ENCODE measurements at places on chromosomes 3 and 15. TPM values are rescaled to one million over a fixed set of nuclear protein-coding genes. Genes with fewer than 3 reads are reported as not detected.

Gene TSC22D2
- 99.4 TPM for total RNA-seq

DNA sequence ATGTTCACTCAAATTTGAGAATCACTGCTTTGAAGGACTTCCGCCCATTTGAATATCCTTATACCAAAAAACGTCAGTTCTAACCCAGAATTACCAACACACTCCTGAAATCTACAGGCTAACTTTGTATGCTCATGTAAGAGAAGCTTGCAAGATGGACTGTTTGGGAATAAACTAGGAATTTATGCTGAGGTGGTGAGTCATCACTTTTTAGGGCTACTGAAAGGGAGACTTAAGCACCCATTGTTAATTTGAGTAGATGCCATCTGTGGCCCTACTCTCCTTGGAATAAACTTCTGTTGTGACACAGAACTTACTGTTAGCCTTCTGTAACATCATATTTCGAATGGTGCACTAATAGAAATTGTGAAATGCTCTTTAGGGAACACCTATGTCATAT is 74.6 kb downstream of the FGF12 start:
- H3K27me3 ChIP-seq = no peaks in the 10 kb centered on the region
- H3K4me3 ChIP-seq = no peak overlapping the region
- no peaks in the 10 kb centered on the region for H3K36me3 ChIP-seq
- no peak overlapping the region for H3K27ac ChIP-seq
- no peak for DNase-seq

- H3K27ac ChIP-seq = no peak overlapping the region
- no peak overlapping the region for H3K4me3 ChIP-seq
- peaks cover 16% of the 10 kb centered on the region for H3K36me3 ChIP-seq
- H3K27me3 ChIP-seq = no peaks in the 10 kb centered on the region
- H3K4me1 ChIP-seq = no peaks in the 10 kb centered on the region
Measured at GRCh38 chr3:51401735-51402134, 10.7 kb downstream of the RBM15B start.

DNA sequence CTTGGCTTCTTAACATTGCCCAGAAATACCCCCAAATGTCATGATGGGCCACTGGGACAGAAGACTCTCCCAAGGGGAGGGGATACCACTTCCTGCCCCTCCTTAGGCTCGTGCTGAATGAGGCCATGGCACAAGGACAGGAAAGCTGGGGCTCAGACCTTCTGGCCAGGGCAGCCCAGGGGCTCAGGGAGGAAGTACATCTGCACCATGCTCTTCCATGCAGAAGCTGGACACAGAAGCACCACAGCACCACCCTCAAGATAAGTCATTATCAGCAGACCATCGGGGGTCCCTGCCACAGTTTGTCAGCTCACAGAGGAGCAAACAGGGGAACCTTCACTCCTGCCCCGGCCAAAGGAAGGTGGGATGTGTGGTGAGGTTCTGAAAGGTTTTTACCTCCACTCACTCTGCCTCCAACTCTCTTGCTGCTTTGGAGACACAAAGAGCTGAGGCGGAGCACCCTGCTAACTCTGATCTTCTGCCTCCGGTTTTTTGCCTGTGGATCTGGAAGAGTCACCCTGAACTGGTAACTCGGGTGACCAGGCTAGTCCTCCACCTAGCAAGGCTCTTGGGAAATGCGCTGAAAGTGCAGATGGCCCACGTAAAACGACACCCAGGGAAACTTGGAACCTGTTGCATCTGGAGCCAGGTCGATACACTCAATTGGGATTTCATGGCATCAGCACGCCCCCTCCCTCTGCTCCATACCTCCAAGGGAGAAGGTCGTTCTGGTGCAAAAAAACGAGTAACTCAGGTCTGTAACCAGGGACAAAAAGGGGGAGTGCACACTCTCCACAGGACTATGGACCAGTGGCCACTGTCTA is 8.3 kb downstream of the BMF start:
- H3K4me3 ChIP-seq = no peak overlapping the region
- no peak for DNase-seq
- no peaks in the 10 kb centered on the region for H3K36me3 ChIP-seq
- H3K27ac ChIP-seq = peak overlapping the region; percentile 96
- no peaks in the 10 kb centered on the region for H3K27me3 ChIP-seq

Measured in astrocyte (in vitro differentiated cells and primary cell).